ENCODE measurements at places on chromosomes 4 and X. TPM values are rescaled to one million over a fixed set of nuclear protein-coding genes. Genes with fewer than 3 reads are reported as not detected.

DNA sequence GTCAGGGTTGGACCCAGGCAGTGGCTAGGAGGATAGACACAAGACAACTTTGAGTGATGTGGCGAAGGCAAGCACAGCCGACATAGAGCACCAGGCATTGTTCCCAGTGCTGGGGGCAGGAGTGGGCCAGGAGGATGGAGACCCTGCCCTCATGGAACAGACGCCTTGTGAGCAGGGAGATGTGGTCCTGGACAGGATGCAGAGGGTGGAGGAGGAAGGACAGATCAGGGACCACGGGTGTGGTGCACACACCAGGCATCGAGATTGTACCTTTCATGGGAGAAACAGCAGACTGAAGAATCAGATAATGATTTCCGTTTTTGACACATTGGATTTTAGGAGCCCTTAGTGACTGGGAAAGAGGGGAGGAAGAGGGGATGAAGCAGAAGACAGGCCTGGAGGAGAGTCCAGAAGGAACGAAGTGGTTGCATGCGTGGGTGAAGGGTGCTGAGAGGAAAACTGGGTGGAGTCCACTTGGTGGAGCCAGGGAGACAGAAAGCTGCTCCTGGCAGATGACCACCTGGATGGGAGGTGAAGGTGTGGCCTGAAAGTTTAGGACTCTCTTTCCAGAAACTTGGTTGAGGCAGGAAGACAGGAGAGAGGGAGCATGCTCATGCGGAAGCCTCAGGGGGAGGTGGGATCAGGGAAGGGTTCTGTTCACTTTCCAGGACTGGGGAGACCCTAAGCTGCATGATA lies 27.9 kb upstream of the MAP3K15 start:
- no peak for DNase-seq

- DNase-seq: no peak
Measured at GRCh38 chr4:22903913-22904312, 211.2 kb downstream of the GBA3 start.

- DNase-seq: peak; percentile 25
Measured at GRCh38 chr4:65665771-65666523, 4.3 kb downstream of the EPHA5 start.

DNA sequence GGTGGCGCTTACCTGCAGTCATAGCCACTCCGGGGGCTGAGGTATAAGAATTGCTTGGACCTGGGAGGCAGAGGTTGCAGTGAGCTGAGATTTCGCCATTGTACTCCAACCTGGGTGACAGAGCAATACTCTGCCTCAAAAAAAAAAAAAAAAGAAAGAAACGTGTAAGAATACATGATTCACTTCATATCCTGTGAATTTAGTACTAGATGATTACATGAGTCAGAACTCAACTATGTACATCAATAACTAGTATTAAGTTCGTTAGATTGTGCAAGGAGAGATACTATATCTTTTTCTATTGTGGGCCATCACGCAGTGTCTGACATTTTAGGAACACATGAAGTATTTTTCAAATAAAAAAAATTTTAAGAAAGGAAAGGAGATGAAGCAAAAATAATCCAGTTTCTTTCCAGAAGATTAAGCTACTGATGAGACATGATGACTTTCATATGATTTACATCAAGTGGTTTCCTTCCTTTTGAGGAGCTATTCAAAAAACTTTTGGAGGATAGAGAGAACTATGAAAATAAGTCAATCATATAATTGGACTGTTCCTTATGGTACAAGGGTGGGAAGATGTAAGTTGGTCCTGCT lies 64.7 kb upstream of the EXOC1L start:
- DNase-seq: no peak

DNA sequence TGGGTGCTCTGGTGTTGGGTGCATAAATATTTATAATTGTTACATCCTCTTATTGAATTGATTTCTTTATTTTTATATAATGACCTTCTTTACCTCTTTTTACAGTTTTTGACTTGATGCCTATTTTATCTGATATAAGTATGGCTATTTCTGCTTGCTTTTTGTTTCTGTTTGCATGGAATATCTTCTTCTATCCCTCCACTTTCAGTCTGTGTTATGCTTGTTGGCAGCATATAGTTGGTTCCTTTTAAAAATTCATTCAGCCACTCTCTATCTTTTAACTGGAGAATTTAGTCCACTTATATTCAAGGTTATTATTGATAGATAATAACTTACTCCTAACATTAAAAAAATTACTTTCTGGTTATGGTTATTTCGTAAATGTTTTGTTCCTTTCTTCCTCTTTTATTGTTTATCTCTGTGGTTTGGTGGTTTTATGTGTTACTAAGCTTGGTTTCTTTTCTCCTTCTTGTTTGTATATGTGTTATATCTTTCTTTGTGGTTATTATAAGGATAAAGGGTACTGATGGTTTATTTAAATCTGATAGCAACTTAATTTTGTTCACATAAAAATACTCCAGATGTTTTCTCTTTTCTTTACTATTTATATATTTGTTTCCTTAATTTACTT lies 69.5 kb downstream of the IL15 start:
- no peak for DNase-seq

DNA sequence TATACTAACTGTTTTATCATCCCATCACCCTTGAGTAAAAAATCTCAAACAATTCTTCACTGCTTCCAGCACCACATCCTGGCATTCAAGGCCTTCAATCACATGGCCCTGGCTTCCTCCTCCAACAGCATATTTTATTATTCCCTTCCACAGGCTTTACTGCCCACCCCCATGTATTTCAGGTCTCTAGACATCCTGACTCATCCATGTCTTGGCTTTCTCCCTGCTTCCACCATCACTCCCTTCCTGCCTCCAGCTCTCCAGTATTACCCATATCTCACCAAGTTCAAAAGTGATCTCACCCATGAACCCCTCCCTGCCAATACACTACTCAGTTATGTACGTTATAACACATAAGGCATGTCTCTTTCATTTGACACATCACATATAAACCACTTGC lies 34.7 kb upstream of the PLAC1 start:
- DNase-seq: no peak

GRCh38 chr4:73866246-73866645 lies 2.9 kb upstream of the CXCL1 start:
- DNase-seq: no peak

DNA sequence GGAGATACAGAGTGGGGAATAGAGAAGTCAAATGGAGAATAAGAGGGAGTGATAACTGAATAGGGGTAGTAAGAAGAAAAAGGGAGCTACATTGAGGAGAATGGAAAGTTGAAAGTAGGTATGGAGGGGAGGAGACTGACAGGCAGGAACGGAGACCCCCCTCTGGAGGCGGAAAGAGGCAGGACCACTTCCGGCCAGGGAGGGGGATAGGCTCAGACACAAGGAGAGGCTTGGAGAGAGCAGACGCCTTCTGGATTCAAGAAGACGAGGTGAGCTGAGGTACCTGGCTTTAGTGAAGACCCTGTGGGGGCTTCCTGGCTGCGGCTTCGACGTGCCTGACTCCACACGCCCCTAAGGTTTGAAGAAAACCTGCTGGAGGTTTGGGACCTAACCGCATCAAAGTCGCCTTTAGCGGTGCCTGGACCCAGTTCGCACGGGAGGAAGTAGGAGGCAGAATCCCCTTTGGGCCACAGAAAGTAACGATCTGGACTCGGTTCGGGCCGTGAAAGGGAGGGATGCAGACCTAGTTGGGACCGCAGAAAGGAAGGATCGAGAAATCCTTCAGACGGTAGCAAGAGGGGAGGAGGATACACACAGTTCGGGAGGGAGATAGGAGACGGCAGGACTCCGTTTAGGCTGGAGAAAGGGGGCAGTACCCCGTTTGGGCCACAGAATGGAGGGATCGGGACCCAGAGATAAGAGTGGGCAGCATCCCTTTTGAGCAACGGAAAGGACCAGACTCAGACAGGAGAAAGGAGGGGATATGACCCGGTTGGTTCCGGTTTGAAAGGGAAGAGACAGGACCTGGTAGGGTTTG lies at the start of gene TRO:
TSS of gene TRO (plus strand) at position 215 of the 817 bp plus-strand sequence. CDS start 1,423 bp downstream, outside the sequence.
- DNase-seq: peak; percentile 43

- DNase-seq: no peak
Measured at GRCh38 chr4:164846566-164846965, 30.4 kb upstream of the APELA start.

DNA sequence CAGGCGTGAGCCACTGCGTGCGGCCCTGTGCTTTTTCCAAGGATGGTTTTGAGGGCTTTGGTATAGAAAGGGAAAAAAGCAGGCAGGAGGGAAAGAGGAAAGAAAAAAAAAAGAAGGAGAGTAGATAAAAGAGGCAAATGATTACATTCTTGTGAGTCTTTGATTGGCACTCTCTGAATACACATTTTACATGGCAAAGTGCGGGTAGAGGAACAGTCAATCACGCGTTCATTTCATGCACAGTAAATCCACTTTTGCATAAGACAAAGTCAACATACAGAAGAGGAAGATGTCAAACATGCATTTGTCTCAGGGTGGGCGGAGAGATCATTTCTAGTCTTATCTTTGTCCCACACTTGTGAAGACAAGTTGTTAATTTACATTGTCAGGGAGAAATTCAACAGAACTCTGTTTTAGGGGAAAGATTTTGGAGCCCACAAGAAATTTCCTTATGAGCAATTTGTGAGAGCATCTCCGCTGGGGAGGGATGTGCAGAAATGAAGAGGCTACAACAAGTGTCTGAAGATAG lies 183.2 kb downstream of the DHRSX start:
- no peak for DNase-seq

DNA sequence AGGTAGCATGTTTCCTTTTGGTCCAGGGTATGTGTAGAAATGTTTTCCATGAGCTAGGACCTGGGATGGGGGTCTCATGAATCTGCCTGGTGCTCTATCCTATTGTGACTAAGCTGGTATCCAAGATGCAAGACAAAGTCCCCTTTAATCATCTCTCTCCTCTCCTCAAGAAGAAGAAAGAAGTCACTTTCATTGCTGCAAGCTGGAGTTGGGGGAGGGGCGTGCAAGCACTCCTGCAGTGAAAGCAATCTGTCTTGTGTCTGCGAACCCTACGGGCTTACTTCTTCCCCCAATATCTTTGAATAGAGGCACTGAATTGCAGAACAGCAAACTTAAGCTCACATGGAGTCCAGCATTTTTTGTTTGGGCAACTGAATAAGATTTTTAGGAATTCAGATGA lies 27.2 kb upstream of the GRPR start:
- DNase-seq: no peak

GRCh38 chr4:38462367-38463055 lies 201.5 kb upstream of the KLF3 start:
- DNase-seq: no peak

DNA sequence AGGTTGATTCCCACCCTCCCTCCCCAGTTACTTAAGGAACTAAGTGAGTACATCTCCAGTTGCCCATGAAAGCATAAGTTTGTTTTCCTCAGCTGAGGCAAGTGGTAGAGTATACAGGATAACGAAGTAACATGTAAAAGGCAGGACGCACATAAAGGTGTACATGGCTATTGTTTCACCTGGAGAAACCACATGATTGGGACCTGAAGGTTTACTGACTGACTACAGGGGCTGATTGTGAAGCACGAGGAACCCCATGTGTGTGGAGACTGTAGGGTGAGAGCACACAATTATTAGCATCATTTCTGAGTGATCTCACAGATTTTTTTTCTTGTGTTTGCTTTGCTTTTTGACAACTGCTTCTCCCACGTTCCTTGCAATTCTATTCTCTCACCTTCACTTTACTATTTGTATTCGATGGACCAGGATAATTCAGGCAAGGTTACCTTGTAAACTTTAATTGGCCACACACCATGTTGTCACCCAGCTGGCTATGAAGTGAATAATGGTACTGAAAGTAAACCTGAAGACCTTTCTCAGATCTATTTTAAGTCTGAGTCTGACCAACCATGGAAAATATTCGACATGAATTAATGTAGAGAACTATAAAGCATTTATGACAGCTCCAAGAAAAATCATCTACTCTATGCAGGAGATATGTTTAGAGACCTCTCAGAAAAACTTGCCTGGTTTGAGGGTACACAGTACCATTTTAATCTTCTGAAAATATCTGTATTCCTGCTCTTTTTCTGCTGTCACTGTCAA lies 102.5 kb upstream of the MYOZ2 start:
- peak; percentile 63 for DNase-seq

GRCh38 chr4:8258552-8259212 lies 10.9 kb upstream of the HTRA3 start:
- DNase-seq: peak; percentile 69

DNA sequence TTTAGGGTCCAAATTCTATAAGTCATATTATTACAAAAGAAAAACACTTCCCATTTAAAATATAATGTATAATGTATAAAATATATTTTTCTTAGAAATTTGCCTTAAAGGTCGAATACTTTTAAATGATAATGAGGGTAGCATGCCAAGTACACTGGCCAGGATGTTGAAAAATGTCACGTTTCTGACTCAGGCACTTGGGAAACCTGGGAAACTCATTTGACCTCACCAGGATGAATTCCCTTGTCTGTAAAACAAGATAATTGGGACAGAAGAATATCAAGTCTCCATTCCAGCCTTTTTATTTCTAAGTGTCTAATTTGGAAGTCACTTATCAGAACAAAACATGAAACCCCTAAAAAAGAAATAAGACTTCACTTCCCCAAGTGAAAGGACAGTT lies 3.4 kb upstream of the SLC39A8 start:
- DNase-seq: no peak

DNA sequence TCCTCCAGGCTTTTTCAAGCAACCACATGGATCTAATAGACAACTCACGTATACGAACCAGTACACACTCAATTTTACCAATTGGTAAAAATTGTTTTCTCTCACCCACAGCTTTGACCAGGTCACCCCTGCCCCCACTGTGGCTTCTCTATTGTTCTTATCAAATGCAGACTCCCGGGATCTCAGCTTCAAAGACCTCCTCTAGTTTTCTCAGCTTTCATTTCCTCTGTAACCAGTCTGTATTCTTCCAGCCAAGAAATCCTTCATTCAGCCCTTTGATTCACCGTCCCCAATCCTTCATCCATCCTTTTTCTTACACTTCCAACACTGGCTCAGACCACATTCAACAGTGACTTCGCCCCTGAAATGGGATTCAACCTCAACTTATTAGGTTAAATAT lies 120.7 kb downstream of the CORIN start:
- no peak for DNase-seq

DNA sequence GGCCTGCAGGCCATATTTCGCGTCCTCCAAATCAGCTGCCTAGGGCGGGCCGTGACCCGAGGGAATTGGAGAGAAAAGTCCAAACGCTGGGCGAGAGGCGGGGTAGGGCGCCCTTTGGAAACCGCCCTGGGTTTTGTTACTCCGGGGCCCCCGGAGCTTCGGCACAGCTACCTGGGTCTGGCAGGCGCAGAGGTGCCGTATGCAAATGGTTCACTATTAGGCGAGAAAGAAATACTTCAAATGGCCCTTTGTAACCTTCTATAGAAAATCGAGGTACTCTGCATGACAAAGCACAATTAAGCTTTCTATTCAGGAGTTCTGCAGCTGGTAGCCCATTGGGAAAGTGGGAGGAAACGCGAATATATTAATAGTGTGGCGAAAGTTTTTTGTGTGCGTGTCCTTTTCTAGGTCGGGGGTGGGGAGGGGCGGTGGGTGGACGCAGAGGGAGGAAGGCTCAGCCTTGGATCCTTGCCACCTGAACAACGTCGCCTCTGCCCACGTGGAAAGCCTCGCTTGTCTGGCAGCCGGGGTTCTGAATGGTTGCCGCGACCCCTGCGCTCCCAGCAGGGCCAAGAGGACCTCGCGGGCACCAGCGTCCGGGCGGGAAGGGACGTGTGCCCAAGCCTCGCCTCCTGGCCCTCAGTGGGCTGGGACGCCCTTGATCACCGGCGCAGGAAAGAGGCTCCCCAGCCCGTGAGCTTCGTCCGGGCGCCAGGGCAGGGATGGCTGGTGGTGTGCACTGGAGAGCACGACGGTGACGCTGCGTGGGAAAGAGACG lies 9.5 kb downstream of the GSX2 start:
- DNase-seq: no peak

The FATE1 gene
- total RNA-seq: not detected

The BANK1 gene
- total RNA-seq: 0.47 TPM

The HPSE gene
- total RNA-seq: 0.21 TPM

The RHOXF1 gene
- not detected for total RNA-seq

The TLR2 gene
- 0.47 TPM for total RNA-seq

Data from myocyte (in vitro differentiated cells).